ENCODE measurements at places on chromosomes 6 and 20.
A peak's percentile ranks its signal among the peaks of the same experiment; 100 is the strongest.

DNA sequence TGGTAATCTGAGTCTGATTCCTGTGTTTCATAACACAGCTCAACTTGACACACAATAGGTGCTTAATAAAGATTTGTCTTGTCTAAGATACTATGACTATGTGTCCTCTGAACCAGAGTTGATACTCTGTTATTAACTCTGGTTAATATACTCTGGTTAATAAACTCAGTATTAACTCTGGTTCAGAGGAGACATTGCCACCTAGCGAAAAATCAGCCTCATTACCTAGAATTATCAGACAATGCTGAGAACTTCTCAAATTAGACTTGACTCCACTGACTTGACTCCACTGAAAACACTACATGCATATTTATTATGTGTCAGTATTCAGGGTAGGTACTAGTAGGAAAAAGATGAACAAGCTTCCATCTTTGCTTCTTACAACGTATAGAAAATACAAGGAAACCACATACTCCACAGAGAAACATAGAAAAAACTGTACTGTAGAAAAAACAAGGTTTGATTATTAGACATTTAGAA, 73.9 kb downstream of the AHI1 start:
- H3K4me3 ChIP-seq: peak overlapping the region; percentile 70
- no peak overlapping the region for H3K27ac ChIP-seq
- H3K4me1 ChIP-seq: no peaks in the 10 kb centered on the region
- DNase-seq: no peak
- no peaks in the 10 kb centered on the region for H3K36me3 ChIP-seq

DNA sequence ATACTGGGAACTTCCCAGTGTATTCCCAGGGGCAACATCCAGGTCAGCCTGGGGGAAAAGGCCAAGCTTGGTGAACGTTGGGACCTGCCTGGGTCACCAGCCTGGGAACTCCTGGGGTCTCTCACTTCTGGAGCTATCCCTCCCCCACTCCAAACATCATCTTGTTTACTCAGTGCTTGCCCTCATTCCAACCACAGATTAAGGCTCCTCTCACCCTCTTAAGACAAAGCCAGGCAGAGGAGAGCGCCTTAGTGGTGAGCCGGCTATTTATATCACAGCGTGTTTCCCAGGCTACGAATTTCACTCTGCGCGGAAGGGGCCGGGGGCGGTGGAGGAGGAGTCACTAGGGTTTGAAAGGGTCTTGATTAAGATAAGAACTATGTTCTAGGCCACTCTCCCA, 12.1 kb downstream of the PRPH2 start:
- DNase-seq: no peak
- H3K4me3 ChIP-seq: no peak overlapping the region
- no peak overlapping the region for H3K27ac ChIP-seq
- H3K27me3 ChIP-seq: no peaks in the 10 kb centered on the region

DNA sequence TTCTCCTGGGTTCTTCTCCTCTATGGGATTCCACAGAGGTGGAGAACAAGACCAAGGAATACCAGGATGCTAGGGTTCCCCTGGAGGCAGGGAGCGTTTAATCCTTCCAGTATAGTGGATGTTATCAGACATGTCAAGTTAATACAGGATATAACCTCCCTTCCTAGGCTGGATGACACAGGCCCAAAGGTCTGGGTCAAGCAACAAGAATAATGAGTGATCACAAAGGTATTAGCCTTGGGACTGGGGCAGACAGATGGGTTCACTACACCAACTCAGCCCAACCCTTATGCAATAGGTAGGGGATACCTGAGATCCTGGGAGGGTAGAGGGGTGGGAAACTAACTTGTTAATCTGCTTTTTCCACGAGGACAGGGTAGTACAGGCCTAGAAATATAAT, 690.3 kb downstream of the HTR1B start:
- no peaks in the 10 kb centered on the region for H3K36me3 ChIP-seq
- no peak overlapping the region for H3K27ac ChIP-seq
- H3K4me3 ChIP-seq: no peak overlapping the region
- H3K27me3 ChIP-seq: no peaks in the 10 kb centered on the region
- no peaks in the 10 kb centered on the region for H3K4me1 ChIP-seq

DNA sequence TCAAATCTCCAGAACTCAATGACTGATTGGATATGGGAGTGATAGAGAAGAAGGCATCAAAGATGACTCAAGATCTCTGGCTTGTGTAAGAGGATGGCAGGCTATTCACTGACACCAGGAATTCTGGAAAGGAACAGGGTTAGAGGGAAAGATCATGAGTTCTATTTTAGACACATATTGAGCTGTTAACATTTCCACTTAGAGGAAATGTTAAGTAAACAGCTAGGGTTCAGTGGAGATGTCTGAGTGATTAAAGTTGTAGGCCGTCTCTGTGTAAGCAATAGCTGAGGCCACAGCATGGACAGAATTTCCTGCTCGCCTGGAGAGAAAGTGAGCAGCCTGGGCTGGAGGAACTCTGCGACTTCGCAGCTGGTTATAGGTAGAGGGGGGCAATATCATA, 21.0 kb downstream of the ZC3H12D start:
- no peak overlapping the region for H3K27ac ChIP-seq
- no peaks in the 10 kb centered on the region for H3K4me1 ChIP-seq
- no peaks in the 10 kb centered on the region for H3K27me3 ChIP-seq

DNA sequence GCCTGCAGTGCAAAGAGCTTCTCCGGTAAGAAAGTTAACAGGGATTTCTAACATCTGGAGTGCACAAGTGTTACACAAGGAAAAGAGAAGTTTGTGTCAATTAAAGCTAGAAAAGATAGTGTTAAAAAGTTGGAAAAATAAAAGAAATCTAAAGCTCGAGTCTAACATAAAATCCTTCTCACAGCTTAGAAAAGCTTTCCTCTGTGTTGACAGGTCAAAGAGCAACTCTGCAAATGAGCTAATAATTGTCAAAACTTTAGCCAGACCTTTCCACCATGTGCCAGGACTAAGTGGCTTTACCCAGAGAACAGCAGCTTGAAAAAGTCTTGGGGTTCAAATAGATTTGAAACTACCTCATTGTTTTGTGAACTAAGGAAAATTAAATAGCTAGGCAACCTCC, 14.8 kb downstream of the PTPRK start:
- peaks cover 2% of the 10 kb centered on the region for H3K27me3 ChIP-seq
- no peaks in the 10 kb centered on the region for H3K36me3 ChIP-seq
- no peaks in the 10 kb centered on the region for H3K4me1 ChIP-seq
- no peak overlapping the region for H3K4me3 ChIP-seq
- no peak for DNase-seq

GRCh38 chr6:298233-299103, 6.2 kb downstream of the DUSP22 start:
- peaks cover 2% of the 10 kb centered on the region for H3K36me3 ChIP-seq
- no peak overlapping the region for H3K4me3 ChIP-seq
- H3K27me3 ChIP-seq: no peaks in the 10 kb centered on the region
- no peak overlapping the region for H3K27ac ChIP-seq

Data from natural killer cell treated with Interleukin-12 subunit alpha and Interleukin-12 subunit beta and Interleukin-15 and Interleukin-18, amount 100 ng/mL, for 72 hours (primary cell).